HAP-1 (cell line): ENCODE measurements at places on chromosomes 5 and 9.

DNA sequence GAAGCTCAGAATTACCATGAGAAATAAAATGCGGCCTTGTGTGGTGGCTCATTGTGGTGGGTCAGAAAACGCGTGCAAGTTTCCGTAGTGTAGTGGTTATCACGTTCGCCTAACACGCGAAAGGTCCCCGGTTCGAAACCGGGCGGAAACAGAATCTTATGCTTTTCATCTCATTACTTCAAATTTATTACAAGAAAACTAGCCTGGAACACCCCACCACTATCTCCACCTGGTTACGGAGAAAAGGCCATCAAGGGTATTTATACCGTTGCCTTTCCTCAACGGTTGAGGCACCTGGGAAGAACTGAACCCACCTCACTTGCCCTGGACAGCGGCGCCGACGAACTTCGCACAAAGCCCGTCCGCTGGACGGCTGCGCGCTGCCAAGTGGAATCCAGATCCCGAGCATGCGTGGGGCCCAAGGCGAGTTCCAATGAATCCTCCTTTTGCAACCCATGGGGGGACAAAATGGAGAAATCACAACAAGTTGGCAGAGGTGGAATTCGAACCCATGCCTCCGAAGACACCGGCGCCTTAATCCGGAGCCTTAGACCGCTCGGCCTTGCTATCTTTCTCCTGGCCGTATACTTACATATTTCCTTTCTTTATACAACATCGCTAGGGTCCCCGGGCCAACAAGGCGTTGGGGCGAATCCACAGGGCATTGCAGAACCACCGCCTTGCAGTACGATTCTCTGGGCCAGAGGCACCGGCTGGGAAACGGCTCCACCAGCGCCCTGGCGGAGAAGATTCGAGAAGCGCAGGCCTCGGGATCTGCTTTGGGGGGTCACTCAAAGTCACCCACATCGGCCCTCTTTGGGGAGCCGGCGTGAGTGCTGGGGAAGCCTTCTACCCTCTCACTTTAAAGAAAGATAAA lies 16.9 kb downstream of the OR2V2 start:
- DNase-seq: no peak

DNA sequence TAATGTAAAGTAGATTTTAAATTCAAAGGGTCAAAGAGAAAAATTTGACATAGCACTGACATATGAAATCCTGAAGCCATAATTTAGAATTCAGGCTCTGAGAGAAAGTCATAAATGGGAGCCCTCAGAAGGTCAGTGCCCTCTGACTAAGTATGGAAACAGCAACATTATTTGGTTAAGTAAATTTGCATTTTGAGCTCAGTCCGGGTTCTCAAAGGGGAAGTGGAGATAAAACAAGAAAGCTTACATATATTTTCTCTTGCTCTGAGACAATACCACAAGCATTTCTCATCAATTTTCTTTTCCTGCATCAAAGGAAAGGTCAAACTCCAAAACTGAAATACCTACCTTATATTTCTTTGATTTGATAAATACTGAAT lies 348.0 kb downstream of the SEMA5A start:
- no peak for DNase-seq

DNA sequence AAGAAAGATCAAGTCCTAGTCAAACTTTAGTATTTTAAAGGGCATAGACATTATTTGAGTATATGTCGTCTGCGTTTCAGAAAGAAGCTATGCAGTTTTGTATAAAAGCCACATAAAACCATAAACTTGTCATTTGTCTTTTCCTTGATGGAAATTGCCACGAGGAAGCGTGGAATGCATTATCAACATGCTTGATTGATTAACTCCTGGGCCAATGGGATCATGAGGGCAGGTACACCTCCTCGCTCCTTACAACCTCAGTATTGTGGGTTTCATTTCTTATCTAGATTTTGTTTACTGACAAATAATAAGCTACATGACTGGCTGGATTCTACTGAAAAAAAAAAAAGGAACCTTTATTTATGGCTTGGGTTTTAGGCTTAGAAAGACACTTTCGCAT lies 122.5 kb upstream of the RFX3 start:
- no peak for DNase-seq

DNA sequence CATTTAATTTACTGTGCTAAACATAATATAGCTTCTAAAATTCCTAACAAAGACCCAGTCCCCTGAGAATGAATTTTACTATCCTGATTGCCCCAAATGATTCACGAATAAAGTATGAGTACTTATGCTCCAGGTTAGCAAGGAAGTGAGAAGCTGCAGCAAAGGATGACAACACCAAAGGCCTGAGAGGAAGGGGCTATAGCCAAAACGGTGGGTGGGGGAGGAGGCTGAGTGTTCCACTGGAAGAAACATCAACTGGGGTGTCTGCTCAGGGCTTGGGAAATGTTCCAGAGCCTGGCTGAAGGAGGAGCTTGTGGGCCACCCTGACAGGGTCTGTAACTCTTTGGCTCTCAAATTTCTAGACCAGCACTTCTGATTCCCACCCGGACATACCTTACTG lies 157.3 kb downstream of the ADAMTS12 start:
- DNase-seq: no peak

- no peak for DNase-seq
Measured at GRCh38 chr9:125146247-125146646, 2.9 kb upstream of the SCAI start.

GRCh38 chr5:34517249-34517648 lies 138.9 kb upstream of the RAI14 start:
- no peak for DNase-seq
